Esophagus squamous epithelium (tissue), 5 donors: ENCODE measurements at places on chromosomes 6 and 20.

- no peak for DNase-seq
Measured at GRCh38 chr6:128275030-128275429, 245.4 kb downstream of the PTPRK start.

DNA sequence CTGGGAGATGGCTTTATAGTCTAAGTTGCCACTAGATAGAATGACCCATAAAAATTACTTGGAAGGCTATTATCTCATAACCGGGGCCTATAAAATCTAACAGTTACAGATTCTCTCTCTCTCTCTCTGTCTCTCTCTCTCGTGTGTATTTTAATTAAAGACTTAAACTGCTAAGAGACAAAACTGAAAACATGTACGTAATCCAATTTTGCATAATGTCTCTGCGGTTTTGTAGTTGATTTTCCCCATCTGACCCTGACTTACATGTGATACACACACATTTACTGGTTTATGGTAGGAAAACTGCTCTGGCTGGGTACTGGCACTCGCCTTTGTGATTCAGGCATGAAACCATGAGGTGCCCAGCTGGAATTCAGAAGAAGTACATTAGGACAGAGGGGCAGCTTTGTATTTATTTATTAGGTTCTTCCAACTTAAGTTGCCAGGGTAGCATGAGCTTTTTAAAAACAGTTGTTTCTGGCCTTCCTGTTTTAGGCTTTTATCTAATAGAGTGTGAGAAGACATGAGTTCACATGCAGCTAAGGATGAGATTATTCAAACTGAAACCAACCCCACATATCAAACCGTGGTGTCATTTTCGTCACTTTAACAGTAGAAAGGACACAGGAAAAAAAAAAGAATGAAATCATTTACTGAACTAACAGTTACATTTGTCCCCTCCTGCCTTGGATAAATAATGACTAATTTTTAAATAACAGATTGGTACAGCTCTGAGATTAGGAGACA is 182.5 kb downstream of the GMPR start:
- no peak for DNase-seq

- no peak for DNase-seq
Measured at GRCh38 chr6:151537556-151537955, 43.7 kb downstream of the CCDC170 start.

DNA sequence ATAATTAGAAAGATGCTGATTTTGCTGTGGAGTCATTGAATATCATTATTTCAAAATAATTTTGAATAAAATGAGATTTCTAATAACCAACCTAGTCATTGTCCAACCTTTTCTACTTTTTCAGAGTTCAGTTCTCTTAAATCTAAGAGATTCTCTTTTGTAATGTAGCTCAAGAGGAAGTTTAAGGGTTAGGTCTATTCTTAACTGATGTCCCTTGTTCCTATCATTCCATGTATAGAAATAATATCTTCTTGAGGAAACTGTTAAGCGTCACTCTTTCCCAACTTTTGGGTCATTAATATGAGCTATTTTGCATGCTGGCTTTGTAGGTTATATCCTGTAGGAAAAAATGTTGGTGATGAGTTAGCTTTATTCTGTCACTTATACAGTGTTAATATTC is 27.0 kb downstream of the RNF144B start:
- no peak for DNase-seq

- no peak for DNase-seq
Measured at GRCh38 chr20:54131675-54132611, 41.8 kb downstream of the CYP24A1 start.

DNA sequence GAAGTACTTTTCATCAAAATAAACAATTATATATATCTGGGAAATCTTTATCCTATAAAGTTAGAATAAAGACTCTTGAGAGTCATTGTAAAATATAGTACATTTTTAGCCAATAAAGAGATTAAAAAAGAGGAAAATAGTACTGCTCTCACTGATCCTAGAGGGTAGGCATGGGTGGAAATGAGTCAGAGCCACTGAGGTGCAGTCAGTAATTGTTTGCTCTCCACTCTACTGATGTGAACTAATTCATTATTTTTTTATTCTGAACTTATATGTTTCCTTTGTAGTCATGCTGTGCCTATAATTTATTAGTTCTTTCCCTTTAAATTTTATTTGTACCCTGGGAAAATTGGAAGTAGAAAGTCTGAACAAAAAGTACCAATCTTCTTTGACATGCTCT is 1359.4 kb upstream of the GJE1 start:
- no peak for DNase-seq

DNA sequence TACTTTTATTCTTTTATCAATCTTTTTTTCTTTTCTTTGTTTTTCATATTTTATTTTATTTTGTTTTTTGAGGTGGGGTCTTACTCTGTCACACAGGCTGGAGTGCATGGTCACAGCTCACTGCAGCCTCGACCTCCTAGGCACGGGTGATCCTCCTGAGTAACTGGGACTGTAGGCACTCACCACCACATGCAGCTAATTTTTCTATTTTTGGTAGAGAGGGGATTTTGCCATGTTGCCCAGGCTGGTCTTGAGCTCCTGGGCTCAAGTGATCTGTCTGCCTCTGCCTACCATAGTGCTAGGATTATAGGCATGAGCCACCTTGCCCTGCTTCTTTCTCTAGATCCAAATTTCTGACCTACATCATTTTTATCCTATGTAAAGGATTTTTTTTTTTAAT is 153.2 kb downstream of the CDKAL1 start:
- DNase-seq: no peak

GRCh38 chr20:49620364-49621240 is 52.7 kb upstream of the PTGIS start:
- DNase-seq: no peak

GRCh38 chr6:170080169-170080827 is 210.6 kb downstream of the DLL1 start:
- no peak for DNase-seq

GRCh38 chr20:14264869-14265268 is 72.5 kb downstream of the FLRT3 start:
- DNase-seq: no peak

DNA sequence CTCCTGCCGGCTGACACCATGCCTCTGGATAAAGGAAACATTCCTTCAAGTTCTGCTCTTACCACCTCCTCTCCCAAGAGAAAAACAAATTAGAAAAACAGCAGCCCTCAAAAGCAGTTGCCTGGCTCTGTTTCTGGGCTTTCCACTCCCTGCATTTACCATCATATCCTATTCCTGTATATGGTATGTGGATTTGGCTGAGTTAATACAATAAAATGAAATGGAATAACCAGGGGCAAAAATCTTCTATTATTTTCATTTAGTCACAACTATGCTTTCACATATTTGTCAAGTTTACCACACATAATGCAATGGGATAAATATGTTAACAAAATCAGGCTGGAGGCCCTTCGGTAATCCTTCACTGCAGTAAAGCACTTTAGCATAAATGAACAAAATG is 34.3 kb downstream of the COL12A1 start:
- no peak for DNase-seq

DNA sequence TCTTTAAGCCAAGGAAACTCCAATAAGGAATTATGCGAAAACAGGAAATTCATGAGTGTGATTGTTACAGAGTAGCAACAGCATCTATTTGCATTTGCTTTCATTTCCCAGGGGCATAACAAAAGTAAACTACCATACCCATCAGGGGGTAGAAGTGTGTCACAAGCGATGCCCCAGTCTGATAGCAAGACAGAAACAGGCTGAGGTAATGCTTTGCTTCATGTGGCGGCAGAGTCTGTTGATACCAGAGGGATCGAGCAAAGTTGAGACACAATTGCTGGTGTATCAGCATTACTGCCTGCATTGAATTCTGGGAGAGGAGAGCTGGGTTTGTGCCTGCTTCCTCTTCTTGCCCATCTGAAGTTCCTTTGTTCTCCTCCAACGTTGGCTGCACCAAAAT is 51.2 kb upstream of the LYRM2 start:
- DNase-seq: no peak

DNA sequence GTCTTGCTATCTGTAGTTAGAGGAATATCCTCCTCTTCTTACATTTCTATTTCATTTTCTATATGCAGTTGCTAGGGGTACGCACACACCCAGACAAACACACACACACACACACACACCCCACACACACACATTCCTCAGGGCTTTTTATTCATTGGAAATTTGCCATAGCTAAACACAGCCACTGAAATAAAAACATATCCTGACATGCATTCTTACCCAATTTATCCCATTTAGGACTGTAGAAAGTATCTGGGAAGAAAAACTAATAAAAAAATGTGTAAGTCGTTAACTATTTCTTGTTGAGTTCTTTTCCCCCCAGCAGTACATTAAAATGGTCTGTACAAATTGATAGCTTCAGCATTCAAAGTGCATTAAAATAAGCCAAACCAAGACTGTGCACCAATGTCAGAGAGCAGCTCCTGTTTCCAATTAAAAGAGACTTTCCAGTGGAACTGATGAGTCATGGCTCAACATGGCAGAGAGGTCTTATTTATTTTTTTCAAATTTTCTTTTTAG is 357.9 kb upstream of the AGPAT4 start:
- no peak for DNase-seq
